CD4-positive, alpha-beta T cell treated with Interleukin-15 for 1 hour (primary cell): ENCODE measurements at places on chromosomes 1 and 21.

DNA sequence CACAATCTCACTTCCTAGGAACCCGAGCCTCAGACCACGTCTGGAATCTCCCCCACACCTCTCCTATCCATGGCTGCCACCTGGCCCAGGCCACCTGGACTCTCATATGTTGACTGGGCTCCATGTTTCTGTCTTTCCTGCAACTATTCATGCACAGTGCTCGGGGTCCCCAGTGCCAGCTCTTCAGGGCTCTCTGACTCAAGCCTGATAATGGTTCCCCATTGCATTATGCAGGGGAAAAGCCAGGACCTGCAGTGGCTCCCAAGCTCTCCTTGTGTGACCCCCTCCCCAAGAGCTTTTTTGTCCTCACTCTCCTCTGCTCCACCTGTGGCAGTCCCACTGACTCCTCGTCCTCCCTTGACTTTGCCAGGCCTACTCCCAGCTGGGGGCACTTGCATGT is 417.6 kb downstream of the NPHP4 start:
- DNase-seq, result no peak

GRCh38 chr1:166350490-166350889 is 183.7 kb upstream of the FAM78B start:
- DNase-seq, result no peak

DNA sequence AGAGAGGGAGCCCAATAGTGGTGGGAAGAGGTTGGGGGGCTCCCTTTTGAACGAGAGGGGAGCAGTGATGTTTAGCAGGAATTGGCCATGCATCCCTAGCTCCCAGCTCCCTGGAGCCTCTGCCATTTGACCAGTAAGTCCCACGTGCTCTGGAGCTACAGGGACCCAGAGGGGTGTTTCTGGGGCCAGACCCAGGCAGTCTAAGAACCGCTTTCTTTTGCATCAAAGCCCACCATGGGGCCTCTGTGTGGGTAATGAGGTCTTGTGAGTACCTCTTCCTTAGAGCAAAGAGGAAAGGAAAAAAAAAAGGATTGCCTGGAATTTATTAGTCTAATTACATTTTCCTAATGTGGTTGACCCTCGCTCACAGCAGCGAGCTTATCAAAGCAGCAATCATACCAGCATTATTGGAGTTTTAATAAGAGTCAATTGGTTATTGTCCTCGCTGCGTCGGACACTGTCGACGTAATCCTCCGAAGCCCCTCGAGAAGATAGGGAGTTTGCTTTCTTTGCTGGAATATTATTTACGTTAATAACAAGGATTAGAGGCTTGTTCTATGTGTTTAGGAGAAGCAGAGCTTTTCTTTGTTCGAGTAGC is 17.6 kb downstream of the ACTL8 start:
- DNase-seq, result no peak

DNA sequence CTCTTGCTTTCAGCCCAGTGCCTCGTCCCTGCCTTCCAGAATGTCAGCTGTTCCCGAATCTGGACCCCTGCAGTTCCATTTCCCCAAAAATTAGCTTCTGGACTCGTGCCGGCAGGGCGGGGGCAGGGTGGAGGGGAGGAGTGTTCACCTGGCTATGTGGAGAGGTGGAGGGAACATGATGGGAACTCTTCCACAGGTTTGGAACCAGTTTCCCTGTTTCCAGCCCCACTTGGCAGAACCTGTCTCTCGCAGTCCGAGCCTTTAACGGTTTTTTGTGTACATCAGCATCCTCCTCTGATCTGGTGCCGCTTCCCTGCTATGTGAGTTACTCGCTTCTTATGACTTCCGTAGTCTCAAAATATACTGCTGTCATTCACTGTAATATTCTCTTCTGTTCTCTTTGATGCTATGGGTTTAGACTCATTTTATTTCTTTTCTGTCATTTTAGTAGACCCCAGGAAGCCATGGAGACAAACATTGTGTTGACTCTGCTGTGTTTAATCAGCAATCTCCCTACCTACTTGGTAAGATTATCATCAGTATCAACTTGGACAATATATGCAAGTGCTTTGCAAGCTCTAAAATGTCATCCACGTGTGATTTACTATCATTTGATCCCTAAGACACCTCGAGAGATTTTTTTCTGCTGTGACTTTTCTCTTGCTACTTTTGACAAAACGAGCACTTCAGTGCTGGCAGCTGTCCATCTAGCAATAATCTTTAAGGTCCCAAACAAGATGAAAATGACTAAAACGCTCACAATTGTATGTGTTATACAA is 33.3 kb upstream of the HNRNPU start:
- DNase-seq, result no peak

GRCh38 chr1:118826669-118827068 is 161.5 kb downstream of the TBX15 start:
- DNase-seq, result no peak

DNA sequence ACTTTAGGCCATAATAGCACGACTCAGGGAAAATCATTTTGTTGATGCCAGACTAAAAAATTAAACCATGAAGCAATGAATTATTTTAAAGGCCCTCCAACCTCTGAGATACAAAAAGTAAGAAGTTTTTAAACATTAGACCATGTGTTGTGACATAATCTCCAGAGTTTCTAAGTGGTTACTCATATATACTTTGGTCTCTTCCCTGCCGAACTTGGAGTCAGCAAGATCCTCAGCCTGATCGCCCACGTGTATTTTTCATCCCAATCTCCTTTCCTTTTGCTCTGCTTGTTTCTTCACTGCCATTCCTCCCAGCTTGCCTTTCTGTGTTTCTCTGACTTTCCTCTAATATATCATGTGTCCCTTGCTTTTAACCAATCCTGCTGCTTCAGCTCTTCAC is 3.8 kb downstream of the ARV1 start:
- no peak for DNase-seq

GRCh38 chr1:1049318-1050165 is 24.6 kb downstream of the RNF223 start:
- no peak for DNase-seq

- no peak for DNase-seq
Observed at GRCh38 chr1:202034683-202035462, 24.5 kb downstream of the ELF3 start.

DNA sequence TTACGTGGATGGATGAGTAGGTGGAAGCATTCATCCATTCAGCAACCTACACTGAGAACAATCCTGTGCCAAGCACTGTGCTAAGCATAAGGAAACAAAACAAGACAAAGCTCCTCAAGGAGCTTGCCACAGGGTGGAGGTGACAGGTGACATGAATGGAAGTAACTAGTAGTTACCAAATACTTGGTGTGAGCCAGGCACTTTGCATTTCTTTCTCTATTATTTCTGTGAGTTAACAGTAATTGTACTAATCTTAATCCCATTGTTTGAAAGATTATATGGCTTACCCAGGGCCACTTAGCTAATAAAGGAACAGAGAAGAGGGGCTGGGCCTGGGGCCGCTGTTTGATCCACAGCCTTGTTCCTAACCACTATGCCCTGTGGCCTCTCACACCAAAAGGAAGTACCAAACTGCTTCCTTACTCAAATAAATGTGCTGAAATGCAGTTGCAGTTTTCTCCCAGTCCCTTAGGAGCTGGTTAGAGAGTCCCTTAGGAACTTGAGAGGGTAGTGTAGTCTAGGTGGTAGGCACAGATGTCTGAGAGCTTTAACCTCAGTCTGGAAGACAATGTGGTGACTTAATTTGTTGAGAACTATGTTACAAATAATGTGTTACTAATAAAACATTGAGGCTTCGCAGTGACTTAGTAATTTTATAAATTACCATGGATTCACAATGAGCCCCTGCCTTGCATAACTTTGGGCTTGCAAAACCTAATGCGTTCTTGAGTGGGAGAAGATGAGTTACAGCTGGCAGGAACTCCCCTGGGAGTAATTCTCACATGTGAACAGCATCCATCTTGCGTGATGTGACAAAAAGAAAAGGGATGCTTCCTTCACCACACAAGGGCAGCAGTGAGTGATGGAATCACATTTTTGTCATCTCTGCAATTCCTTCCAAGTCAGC is 69.8 kb downstream of the MPZL1 start:
- DNase-seq, result peak; percentile 20

DNA sequence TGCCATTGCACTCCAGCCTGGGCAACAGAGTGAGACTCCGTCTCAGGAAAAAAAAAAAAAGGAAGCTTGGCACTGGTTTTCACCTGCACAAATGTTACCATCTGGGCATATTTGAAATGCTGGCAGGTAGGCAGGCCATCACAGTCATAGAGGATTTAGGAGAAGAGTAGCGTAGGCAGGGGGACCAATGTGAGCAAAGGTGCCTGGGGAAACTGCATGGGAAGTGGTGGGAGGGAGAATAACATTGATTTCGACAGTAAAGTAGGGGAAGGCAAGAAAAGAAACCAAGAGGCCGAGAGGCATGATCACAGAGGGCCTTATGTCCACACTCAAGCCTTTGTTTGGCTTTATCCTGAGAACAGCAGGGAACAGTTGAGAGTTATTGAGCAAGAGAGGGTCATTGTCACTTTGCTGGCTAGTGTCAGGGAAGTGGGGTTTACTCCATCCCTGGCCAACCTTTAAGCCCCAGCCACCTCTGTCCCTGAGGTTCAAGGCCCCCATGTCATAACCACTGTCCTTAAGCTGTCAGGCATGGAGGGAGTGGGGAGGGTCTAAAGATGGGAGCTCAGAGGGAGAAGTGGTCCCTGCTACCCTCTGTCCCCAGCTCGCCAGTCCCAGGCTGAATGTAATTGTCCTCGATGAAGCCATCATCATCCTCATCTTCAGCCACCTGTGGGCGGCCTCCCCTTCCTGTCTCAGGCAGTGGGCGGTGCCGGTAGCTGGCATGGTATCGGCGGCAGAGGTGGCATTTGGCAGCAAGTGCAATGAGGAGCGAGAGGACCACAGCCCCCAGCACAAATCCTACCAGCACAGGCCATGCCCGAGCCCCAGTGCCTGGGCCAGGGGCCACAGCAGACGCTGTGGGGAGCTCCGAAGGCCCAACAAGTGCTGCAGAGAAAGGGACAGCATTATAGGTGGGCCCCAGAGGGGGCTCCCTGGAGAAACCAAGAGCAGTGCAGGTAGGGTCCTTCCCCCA is 2.9 kb downstream of the C1orf210 start:
- DNase-seq, result no peak

GRCh38 chr1:208988811-208989222 is 594.7 kb upstream of the CAMK1G start:
- no peak for DNase-seq

DNA sequence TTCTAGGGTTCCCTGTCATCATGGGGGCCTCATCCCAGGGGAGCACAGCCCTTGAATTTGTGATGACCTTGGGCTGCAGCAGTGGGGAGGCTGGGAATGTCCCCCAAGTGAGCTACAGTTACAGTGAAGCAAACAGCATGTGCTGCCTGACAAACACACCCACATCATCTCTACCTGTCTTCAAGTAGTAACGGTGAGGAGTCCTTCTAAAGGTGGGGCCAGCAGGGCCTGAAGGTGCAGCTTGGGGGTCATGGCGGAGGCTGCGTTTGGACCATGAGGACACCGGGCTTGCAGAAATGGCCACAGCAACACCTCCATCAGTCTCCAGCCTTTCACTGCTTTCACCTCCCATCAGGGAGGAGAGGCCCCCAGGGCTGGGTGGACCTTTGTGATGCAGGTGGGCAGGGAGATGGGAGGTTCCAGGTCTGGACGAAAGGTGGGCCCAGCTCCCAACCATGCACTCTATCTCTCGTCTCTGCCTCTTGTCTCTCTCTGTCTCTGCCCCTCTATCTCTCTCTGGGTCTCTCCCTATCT is 55.7 kb downstream of the WNT9A start:
- peak; percentile 15 for DNase-seq

DNA sequence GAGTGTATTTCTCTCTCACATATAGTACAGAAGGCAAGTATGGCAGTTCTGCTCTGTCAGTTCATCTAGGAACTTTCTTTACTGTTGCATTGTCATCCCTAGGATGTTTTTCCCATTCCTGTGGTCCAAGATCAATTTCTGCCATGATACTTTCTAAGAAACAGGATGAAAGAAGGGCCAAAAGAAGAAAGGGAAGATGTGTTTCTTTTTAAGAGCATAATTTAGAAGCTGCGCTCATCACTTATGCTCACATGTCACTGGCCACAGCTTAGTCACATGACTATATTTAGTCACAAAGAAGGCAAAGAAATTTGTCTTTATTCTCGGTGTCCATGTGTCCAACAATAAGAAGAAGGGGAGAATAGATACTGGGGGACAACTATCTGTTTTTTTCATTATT is 7.0 kb upstream of the MAST2 start:
- no peak for DNase-seq

GRCh38 chr1:229251185-229251584 is 19.7 kb upstream of the RAB4A start:
- no peak for DNase-seq

DNA sequence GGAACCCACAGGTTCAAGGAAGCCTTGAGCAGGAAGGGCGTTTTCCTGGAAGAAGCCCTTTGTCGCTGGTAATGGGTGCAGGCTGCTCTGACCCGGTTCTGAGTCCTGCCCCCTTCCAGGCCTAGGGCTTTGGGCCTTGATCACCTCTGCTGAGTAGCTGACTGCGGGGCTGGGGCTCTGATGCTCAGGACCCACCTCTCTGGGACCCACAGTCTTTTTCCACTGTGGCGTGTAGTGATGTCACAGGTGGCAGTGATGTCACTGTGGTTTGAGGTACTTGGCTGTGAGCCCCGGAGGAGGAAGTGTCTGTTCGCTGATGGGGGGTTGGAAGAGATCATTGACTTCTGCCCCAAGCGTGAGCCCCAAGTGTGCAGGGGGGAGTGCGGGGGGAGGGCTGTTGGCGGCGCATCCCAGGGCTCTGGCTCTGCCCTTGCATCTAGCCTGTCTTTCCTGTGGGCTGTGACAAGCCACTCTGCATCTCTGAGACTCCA is 6.9 kb downstream of the TNFRSF1B start:
- DNase-seq, result peak; percentile 96

GRCh38 chr1:207972337-207972736 is 61.4 kb upstream of the CD34 start:
- DNase-seq, result no peak

DNA sequence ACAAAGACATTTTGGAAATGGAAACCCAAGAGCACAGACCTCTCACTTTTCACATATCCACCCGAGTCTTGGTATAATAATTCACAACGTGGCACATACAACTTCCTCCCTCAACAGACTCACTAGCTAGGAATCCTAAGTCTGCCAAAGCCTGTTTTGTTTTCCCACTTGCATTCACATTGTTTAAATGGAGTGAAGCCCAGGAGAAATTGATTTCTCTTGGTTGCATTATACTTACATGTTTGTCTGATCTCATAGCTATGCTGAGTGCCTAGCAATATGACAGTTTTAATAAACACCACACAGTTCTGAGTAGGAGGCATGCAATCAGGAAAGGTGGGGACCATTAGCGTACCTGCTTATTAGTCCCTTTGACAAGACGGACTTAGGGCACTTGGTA is 348.6 kb upstream of the ADGRL4 start:
- no peak for DNase-seq

GRCh38 chr1:212635141-212635631 is 26.6 kb downstream of the ATF3 start:
- DNase-seq, result no peak

DNA sequence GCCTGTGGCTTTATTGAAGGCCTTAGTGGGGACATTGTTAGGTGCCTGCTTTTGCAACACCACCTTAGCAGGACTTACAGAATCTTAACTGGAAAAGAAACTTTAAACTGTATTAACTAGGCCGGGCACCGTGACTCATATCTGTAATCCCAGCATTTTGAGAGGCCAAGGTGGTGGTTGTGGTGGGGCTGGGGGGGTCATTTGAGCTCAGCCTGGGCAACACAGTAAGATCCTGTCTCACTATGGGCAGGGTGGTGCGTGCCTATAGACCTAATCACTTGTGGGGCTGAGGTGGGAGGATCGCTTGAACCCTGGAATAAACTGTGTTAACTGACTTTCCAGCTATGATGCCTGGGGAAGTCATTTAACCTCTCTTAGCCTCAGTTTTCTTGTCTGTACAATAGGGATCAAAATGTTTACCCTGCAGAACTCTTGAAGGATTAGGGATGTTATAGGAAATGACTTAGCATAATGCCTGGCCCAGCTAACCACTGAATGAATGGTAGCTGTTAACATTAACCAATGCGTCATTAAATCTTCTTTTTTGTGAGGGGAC is 39.5 kb downstream of the IER5 start:
- no peak for DNase-seq
